Eye (tissue), 1 donor: ENCODE measurements at places on chromosomes 1 and 21.

DNA sequence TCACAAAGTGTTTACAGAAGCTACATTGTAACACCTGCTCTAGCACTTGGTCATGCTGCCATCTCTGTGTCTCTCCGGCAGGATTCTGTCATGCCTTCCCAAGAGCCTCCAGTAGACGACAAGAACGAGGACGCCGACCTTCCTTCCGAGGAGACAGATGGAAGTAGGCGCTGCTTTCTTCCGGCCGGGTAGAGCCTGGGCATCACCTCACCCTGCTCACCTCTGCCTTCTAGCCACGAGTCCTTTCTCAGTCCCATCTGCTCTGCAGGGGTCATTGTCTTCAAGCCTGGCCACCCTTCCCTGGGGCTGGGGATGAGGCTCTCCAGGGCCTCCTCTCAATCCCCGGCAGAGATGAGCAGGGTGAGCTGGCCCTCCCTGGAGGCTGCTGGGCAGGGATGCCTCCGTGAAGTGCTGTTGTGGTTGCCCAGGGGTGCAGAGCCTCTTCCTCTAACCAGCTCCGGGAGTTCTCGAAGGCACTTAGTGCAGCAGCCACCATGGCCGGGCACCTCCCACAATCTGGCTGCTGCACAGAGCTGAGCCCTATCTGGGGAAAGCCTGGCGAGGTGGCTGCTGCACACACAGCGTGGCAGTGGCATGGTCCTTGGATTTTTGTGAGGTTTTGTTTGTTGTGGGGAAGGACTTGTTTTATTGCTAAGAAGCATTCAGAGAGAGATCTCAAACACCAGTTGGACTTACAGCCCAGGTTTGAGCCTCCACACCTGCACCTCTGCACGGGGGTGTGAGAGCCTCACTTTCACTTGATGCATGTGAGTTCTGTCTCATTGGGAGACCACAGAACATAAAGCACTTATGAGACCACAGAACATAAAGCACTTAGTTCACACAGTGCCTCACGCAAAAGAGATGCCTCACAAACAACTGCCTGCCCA, 48.4 kb downstream of the FAAP20 start:
- DNase-seq, result no peak

DNA sequence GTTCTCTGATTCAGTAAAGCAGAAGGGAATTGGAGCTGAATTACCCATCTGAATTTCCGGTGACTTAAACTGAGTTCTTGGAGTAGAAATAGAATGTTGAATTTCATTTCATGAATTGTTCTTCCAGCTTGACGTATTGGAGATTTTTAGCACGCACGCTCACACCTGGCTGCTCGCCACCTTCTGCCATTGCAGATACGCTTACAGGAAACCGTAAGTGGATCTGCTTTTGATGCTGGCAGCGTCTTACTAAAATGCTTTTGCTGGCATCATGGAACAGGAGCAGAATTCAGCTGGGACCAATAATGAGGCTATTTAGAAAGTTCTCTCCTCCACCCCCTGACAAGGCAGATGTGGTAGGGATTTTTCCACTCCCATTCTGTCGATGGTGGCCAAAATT, 17.7 kb upstream of the ELAVL4 start:
- no peak for DNase-seq

- no peak for DNase-seq
Observed at GRCh38 chr21:15366555-15366954, 301.8 kb upstream of the NRIP1 start.

GRCh38 chr1:15633756-15634420, 16.6 kb downstream of the DDI2 start:
- DNase-seq, result no peak

GRCh38 chr1:10836726-10837125, 40.3 kb upstream of the CASZ1 start:
- no peak for DNase-seq

DNA sequence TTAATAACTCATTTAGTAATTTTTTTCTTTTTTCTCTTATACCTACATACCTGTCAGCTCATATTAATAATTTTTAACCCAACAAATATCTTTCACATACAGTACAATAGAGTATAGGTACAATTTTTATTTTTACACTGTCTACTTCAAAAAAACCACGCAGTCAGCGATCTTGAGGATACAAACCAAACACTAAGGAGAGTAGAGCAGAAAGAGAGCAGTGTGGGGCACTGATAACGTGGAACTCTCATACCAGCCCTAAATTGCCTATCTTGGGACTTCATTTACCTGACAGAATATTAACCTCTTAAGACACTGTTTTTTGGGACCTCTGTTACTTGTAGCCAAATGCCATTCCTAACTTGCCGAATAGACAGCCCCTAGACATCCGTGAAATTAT, 5.5 kb downstream of the TRMT1L start:
- no peak for DNase-seq

DNA sequence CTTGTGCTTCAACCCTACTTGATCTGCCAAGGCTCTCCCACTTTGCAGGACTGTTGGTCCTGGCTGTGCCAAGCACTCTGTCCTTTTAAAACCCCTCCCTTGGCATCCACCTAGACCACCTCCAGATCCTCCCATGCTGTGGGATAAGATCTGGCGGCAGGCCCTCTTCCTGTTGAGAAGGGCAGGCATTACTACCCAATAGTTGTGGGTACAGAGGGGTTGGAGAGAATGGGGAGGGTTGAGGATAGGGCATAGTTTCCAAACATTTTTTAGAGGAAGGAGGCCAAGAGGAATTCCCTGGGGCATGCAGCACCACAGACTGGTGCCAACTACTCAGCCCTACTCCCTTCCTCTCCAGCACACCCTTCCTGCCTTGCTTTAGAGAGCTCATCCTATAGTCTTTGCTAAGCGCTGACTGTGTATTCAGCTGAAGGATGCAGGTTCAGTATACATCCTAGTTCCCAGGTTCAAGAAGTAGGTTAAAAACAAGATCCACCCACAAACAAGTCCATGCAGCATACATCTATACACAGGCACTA, 70.7 kb downstream of the TRABD2B start:
- no peak for DNase-seq
